Hematopoietic multipotent progenitor cell treated with erythropoietin and hydrocortisone succinate and interleukin-3 and kit ligand, for 17 days (in vitro differentiated cells): ENCODE measurements at places on chromosomes 3 and 15.

GRCh38 chr15:77495838-77496596, 75.3 kb downstream of the HMG20A start:
- no peak for DNase-seq

DNA sequence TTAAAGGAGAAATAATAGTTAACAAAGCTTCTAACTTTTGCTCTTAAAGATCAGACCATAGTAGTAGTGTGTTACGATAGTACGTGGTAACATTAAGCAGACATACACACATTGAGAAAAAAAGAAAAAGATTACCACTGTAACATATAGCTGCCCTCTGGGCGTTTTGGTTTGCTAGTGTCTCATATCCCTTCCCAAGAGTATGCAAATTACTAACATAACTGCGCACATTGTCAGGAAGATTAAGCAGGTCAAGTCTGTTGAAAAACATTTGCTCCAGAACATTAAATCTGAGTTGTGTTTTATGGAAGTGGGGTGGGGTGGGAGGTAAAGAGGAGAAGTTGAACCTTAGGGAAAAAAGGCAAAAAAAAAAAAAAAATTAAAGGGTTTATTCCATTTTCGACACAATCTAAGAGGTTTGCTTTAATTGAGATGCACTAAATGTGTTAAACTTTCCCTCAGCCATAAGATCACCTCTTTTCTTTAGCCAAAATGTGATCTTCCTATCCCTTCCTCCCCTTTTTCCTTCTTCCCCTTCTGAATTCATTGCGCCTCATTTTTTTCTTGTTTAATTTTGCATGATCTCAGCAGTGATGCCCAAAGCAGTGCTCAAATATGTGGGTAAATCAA, 1.5 kb upstream of the LRIG1 start:
- no peak for DNase-seq

DNA sequence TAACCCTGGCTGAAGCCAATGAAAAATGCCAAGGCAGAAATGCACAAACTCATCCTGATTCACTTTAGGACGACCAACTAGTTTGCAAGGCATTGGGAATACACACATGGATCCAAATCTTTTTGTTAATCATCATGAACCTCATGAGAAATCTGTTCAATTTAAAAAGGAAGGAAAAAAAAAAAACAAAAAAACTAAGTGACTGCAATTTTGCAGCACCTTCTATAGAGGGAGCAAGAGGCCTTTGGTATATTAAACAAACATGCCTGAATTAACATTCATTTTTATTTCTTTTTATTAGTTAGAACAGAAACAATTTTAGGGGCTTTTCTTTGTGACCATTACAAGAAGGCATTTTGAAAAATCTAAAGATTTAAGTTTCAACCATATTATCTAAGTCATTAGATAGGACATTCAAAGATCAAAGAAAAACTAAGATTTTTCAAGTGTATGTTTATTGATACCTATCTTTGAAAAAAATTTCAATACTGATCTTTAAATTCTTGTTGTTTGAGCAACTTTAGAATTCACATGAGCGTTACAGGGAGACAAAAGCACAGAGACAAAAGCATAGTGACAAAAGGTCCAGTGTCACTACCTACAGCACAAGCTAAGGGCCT, 182.4 kb downstream of the CBLB start:
- peak; percentile 12 for DNase-seq

DNA sequence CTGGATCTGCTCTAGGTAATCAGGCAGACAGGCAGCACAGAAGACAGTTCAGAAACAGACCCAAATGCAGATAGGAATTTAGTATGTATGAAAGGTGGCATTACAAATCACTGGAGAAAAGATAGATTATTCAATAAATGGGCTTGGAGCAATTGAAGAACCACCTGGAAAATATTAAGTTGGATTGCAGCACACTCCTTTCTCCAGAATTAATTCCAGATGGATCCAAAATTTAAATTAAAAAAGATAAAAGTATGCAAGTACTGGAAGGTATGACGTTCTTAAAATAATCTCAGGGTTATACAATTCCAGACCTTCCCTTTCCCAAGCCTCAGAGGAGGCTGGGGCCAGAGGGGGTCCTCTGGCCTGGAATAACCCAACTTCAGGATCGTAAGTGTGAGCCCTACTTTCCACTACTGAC, 32.5 kb downstream of the HRH1 start:
- DNase-seq, result no peak

DNA sequence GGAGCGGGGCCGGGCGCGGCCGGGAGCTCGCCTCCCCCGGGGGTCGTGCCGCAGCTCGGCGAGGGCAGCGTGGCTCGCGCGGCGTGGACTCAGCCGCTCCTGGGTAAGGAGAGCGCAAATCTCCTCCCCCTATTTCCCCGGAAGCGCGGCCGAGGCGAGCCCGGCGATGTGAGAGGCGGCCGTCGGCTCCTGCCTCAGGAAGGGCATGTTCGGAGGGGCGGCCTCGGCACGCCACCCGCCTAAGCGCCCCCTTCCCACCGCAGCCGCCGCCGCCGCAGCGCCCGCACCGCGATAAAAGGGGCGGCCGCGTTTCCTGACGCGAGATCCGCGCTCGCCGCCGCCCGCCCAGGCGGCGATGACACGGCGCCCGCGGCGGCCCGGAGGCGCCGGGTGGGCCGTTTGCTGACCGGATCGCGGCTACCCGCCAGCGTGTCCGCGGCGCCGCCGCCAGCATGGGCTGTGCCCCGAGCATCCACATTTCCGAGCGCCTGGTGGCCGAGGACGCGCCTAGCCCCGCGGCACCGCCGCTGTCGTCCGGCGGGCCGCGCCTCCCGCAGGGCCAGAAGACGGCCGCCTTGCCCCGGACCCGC, at the start of gene PDE8A:
TSS of gene PDE8A (plus strand) at position 146 of the 590 bp plus-strand sequence. CDS start at position 453, 307 bp downstream.
- no peak for DNase-seq

- DNase-seq, result no peak
These were observed 105.1 kb upstream of the TRPM1 start for GRCh38 chr15:31206386-31207181.

DNA sequence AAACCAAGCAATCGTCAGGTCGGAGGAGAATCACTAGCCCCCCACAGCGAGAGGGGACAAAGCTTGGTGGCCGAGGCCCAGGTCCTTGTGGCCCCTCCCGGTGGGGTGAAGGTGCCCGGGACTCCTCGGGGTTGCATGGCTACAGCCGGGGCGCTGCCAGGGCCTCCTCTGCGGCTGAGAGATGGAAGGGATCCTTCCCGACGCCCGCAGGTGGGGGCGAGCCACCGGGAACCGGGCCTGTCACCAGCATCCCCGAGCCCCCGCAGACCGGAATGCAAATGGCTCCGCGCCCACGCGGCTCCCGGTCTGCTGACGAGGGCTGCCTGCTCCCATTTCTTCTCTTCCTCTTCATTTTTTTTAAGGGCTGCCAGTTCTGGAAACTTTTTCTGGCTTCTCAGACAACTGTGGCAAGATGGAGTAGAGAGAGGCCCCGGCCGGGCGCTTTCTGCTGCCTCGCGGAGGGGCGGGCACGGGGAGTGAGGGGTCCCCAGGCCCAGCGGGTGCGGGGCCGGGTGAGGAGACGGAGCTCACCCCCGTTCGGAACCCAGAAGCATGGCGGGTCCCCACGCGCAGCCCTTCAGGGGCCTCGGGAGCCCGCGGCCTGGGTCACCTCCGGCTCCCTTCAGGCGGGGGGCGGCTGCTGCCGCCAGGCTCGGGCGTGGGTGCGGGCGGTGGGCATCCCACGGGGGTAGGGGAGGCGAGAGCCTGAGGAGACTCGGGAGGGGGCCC, 27.5 kb downstream of the MELTF start:
- DNase-seq, result no peak

- DNase-seq, result no peak
These were observed 106.8 kb upstream of the SLC2A2 start for GRCh38 chr3:171133337-171133736.

DNA sequence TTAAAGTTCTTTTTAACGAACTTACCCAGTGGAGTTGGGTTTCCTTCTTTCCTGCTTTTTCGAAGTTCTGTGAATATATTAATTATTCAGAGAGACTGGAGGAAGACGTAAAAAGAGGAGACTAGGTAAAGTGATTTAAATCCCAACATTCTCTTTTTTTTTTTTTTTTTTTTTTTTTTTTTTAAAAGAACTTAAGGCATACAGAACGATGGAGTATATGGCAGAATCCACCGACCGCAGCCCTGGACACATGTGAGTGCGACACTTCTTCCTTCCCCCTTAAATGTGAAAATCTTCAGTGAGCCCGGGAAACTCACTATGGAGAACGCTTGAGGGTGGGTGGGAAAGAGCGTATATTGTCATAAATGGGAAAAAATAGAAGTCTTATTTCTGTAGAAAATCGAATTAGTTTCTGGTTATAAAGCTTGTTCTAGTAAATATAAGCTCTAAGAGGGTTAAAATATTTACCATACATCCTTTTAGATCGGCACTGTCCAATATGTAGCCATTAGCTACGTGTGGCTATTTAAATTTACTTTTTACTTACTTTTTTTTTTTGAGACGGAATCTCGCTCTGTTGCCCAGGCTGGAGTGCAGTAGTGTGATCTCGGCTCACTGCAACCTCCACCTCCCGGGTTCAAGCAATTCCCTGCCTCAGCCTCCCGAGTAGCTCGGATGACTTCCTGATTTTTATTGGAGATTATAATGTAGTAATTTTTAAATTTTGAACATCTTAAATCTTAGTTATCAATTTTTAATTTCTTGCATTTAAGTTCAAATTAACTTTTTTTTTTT, 892 bp downstream of the NMD3 start:
- DNase-seq, result peak; percentile 16

- no peak for DNase-seq
These were observed 159.0 kb upstream of the TSC22D2 start for GRCh38 chr3:150248888-150249681.

GRCh38 chr3:65902304-65902793, 136.4 kb downstream of the MAGI1 start:
- DNase-seq, result no peak

DNA sequence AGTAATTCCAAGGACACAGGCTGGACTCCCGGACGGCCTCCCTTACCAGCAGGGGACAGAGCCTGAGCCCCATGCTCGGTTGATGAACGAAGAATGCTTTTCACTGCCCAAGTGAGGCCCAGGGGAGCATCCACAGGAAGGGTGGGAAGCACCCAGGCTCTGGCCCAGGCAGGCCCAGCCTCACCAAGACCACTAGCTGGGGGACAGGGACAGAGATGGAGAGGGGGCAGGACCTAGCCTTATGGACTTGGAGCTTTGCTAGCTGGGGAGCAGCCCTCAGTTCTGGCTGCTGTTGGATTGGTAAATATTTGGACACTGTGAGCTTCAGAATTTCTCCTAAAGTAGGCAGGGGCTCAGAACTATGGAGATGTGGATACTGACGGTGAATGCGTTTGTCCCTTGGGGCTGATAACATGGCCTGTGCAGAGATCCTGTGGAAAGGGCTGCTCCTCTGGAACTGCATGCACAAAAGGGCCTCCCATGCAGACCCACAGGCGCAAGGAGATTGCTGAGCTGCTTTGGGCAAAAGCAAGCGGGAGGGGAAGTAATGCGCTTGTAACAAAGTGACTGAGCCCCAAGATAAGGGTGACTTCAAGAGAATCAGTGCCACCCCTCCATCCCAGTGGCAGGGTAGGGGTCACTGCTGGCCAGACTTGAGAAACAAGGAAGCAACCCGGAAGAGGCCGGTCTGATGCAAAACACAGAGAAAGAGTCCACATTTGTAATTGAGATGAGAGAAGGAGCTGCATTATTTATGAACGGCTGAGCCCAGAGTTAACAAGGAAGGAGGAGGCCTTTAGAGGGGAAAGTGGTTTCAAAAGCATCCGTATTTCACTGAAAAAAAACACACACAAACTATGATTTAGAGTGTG, 70.1 kb upstream of the MEF2A start:
- DNase-seq, result no peak

DNA sequence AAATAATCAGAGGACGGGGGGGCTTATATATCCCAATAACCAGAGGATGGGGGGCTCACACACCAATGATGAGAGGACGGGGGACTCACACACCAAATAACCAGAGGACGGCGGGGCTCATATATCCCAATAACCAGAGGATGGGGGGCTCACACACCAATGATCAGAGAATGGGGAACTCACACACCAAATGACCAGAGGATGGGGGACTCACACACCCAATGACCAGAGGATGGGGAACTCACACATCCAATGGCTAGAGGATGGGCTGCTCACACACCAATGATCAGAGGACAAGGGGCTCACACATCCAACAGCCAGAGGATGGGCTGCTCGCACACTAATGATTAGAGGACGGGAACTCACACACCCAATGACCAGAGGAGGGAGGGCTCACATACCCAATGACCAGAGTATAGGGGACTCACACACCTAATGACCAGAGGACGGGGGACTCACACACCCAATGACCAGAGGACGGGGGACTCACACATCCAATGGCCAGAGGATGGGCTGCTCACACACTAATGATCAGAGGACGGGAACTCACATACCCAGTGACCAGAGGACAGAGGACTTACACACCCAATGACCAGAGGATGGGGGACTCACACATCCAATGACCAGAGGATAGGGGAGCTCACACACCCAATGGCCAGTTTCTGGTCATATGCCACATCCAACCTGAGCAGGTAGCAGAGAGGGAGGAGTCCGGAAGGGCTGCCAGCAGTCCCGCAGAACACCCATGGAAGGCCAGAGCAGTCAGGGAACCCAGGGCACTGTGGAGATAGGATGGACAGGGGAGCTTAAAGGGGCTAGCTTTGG, 10.6 kb downstream of the RAB6B start:
- no peak for DNase-seq

DNA sequence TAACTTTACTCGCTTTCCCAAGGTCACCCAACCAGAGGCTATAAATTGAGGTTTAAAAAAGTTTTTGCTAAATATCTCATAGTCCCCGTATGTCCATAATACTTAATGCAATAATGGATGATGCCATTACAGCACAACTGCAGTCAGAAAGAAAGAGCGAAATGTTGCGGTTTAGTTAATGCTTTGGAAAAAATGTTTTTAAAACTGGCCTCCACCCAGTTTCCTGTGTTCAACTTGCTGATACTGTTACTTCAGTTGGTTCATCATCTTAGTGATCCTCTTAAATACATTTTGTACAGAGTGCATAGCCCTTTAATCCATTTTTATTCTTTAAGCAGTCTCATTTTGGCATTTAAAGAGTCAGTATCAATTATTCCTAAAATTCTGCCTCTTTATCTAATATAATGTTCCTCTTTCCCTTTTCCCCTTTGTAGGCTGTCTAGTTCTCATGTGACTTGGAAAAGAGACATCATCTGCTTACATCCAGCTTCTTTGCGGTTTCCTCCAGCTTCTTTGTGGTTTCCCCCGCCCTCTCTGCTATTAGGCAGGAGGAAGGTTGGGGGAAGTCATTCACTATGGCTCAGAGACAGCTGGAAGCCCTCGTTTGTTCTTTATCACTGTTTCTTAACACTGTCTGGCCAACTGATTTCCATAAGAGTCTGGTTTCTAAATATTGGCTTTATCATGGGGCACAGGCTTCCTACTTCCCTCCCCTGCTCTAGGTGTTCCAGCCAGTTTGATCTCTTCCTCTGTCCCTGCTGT, 154.3 kb downstream of the GOLIM4 start:
- DNase-seq, result no peak
